Smooth muscle cell of the pulmonary artery (primary cell): ENCODE measurements at places on chromosomes 16 and 17. TPM values are rescaled to one million over a fixed set of nuclear protein-coding genes. Genes with fewer than 3 reads are reported as not detected.

The CHST4 gene
- total RNA-seq, result 0.07 TPM in 1 of 2 replicates, not detected in the other

The NDUFAF8 gene
- total RNA-seq, result 29.5 and 30.1 TPM in 2 replicates

The DPEP2 gene
- total RNA-seq, result not detected in 2 replicates

The PITPNM3 gene
- 2.4 and 3.8 TPM in 2 replicates for total RNA-seq

The ZNF778 gene
- total RNA-seq, result 8.2 and 8.9 TPM in 2 replicates

The CHD9NB gene
- 2.7 and 4.4 TPM in 2 replicates for total RNA-seq

The HBQ1 gene
- not detected in 2 replicates for total RNA-seq

The FA2H gene
- total RNA-seq, result not detected in 2 replicates

The TMEM94 gene
- total RNA-seq, result 39.3 and 46.5 TPM in 2 replicates

The TOM1L1 gene
- 18.1 and 19.0 TPM in 2 replicates for total RNA-seq

The MAP2K4 gene
- 27.7 and 35.4 TPM in 2 replicates for total RNA-seq

The VMO1 gene
- 0.33 TPM in 2 replicates for total RNA-seq
